ENCODE measurements at places on chromosomes 6 and 20.

DNA sequence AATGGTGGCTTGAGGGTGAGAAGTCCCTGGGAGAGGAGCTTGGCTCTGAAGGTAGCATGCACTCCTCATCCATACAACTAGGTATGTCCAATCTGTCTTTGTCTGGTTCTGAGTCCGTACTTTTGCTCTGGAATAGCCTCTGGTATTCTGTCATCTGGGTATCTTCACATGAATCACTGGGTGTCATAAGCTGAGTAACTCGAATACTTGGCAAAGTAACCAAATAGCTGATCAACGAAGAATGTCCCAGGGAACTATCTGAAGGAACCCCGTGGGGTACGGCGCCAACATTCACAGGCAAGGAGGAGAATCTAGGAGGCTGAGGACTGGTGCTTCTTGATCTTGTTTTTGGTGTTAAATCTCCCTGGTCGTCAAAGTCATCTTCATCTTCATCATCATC, 184.8 kb downstream of the HIVEP2 start:
- DNase-seq, result no peak

- DNase-seq, result no peak
These were observed 68.1 kb upstream of the TOX2 start for GRCh38 chr20:43846516-43846905.

GRCh38 chr6:71299541-71300470, 11.2 kb downstream of the OGFRL1 start:
- DNase-seq, result no peak

DNA sequence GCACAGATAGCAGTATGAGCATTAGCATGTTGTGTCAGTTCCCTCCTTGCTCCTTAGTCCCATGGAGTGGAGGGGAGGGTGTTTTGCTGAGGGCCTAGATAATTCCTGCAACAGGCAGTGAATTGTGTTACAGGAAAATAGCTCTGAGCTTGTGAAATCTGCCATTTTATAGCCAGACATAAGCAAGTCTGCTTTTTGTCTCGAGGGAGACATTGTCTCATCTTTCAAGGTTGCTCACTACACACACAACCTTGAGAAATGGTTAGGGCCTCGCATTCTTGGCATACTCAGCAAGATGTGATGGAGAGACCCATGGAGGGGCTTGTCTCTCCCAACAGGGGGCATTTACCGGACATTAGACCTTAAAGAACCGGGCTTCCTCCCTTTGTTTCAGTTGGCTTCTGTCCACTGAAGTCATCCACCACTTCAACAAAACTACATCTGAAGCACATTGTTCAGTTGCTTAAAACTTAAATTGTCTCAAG, 108.0 kb upstream of the FOXO3 start:
- DNase-seq, result peak; percentile 24

DNA sequence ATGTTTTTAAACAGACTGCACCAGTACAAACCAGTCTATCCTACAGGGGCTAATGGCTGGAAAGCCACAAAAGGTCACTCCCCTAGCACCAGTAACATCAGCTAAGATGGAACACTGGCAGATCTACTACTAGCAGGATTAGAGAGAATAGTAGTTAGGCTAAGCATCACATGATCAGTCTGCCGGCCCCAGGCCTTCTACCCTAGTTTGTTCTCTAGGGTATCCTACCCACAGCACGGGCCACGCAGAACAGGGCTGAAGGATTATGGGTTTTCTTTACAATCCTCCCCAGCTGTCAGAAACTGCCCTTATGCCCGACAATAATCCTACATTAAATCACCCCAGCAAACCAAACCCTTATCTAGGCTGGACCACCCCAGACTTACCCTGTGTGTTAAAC, 156.0 kb downstream of the LY86 start:
- no peak for DNase-seq

GRCh38 chr20:50368813-50369224, 141.4 kb upstream of the PTPN1 start:
- DNase-seq, result no peak

- DNase-seq, result no peak
These were observed 118.1 kb downstream of the VEGFA start for GRCh38 chr6:43887906-43888683.

GRCh38 chr6:104799134-104799657, 60.5 kb downstream of the HACE1 start:
- no peak for DNase-seq

DNA sequence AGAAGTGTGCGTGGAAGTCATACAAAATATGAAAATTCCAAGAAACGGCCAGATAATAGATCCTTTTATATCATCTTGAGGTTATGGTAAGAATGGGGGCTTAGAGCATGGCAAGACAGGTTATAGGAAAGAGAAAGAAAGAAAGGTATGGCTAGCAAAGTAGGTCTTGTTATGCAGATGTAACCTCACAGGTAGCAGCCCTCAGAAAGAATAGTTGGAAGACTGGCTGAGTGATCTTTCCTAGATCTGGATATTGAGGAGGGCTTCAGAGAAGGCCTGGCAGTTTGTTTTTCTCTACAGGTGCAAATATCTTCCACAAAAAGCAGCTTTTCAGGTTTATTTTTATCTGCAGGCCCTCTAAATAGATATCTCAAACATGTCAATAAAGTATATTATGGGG, 679.5 kb downstream of the KHDRBS2 start:
- no peak for DNase-seq

- no peak for DNase-seq
These were observed 138.7 kb upstream of the BACH2 start for GRCh38 chr6:90435207-90435899.

DNA sequence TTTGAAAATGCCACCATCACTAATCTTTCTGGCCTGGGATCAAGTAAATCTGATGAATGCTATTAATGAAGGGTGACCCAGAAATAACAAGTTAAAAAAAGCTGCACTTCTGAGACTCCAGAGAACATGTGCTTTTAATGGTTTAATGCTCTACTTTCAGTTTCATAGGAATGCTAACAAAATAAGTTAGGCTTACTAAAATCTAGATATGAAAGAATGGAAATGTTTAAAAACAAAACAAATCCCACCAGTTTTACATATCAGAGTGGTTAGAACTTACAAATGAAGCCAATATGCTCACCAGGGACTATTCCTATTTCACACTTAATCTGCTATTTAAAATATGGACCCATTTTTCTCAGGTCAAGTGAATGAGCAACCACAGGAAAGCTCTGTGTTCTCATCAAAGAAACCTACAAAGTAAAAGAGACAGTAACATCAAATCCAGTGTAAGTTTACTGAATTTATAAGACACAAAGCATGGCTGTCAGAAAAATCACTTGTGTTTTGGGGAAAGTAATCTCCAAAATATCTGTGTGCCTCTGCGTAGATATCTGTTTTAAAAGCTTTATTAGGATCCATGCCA, 40.3 kb downstream of the FYN start:
- no peak for DNase-seq

DNA sequence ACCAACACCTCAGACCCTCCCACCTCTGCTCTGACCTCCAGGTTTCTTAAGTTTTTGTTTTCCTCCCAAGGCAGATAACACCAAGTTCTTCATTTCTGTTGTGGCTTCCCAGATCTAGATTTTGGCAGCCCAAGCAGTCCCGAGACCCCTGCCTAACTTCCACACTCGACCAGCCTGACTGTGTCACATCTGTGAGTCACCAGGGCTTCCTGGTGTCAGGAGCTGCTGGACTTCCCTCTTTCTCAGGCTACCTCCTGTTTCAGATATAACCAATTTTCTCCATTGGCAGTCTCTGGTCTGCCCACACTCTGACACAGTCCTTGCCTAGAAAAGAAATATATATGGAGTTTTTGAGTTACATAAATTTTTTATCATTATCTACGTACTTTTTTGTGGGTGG, 46.1 kb upstream of the CCN6 start:
- no peak for DNase-seq

DNA sequence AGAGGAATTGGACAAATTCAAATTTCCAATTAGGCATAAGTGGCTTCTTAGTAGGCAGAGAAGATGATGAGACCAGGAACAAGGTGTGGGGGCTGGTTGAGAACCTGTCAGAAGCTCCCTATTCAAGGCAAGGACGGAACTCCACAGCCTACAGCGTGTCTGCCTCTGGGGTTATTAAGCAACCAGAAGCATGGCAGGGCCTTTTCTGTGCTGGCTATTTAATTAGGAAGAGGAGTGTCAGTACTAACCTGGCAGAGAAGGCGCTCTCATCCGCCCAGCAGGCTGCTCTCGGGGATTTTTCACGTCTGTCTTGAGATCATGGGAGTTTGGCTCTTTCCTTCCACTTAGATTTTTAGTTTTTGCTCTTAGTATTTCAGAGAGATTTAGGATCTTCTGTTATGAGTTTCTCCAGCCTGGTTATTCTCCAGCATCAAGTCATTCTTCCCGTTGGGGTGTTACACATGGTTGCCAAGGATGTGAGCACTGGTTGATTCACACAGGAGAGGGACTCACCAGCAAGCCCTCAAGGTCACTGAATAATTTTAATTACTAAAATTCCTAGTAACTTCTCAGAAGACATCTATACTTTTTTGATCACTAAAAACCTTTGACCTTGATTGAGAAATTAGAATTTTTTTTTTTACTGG, 23.9 kb downstream of the ADTRP start:
- DNase-seq, result no peak

GRCh38 chr6:52503851-52504781, 72.7 kb downstream of the TRAM2 start:
- DNase-seq, result no peak

GRCh38 chr6:47141171-47141570, 99.0 kb upstream of the ADGRF1 start:
- DNase-seq, result no peak

- no peak for DNase-seq
These were observed 331.5 kb downstream of the SAMD5 start for GRCh38 chr6:147839708-147840610.

DNA sequence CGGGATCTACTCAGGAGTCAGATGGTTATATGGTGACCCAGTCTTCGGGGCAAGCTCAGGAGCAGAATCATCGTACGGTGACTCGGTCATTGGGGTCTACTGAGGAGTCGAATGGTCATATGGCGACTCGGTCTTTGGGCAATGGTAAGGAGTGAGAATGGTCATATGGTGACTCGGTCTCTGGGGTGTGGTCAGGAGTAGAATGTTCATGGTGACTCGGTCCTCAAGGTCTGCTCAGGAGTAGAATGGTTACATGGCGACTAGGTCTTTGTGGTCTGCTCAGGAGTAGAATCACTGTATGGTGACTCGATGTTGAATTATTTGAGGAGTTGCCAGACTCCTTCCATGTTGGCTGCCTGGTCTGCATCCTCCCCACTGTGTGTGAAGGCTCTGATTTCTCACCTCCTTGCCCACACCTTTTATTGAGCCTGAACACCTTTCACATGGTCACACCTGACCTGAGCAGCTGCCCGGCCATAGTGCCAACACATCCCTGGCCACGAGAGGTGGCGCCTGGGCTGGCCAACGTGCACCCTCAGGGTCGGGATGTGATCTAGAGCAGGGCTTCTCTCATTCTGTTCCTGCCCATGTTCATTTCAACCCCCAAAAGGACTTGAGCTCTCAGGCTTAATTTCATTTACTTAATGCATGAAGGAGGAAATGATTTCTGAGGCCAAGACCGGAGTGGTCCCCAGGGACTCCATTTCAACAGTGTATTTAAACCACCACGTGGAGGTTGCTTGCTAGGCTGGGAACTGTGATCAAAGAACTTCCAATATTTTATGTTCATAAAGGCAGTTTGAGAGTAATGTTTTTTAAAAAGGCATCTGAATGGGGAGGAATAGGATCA, 119.5 kb downstream of the PHACTR3 start:
- no peak for DNase-seq

DNA sequence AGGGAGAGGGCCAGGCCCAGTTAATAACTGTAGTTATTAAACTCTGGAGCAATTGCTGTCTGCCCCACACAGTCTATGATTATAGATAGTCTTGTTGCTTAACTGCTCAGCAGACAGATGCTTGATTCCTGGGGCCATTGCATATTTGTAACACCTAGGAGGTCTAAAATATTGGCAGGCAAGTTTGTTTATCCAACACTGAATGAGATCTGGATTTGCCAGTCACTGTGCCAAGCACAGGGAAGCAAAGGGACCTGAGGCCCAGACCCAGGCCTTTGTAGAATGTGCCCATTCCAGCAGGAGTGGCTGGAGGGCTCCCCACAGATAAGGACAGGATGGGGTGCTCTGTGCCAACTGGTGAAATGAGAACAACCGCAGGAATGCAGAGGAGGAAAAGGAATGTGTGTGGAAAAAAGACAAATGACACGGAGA, 17.6 kb upstream of the ENTPD6 start:
- DNase-seq, result no peak

DNA sequence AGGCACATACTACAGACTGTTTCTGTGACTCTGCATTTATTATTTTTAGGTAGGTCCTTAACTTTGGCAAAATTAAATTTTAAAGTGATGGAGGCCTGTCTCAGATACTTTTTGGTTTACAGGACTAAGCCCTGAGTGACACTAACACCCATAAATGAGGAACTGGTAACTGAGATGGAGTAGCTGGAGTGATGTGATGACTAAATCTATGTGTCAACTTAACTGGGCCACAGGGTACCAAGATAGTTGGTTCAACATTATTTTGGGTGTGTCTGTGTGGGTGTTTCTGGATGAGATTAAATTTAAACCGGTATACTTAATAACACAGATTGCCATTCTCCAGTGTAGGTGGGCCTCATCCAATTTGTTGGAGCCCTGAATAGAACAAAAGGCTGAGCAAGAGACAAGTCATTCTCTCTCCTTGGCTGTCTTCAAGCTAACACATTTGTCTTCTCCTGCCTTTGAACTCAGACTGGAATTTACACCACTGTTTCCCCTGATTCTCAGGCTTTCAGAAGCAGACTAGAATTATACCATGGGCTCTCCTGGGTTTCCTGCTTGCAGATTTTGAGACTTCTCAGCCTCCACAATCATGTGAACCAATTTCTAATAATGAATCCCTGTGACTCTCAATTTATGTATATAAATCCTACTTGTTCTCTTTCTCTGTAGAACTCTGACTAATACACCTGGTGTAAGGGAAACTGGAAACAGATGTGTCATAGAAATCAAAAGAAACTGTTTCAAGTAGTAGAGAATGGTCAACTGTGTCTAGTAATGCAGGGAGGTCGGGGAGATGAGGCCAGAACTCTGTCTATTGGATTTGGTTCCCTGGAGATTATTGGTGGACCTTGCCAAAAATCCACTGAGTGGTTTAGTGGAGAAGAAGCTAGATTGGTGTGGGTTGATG, 579.2 kb downstream of the EPM2A start:
- no peak for DNase-seq

GRCh38 chr6:4805553-4806336, 29.5 kb downstream of the CDYL start:
- peak; percentile 28 for DNase-seq

GRCh38 chr20:61052776-61053442, 199.2 kb upstream of the CDH4 start:
- DNase-seq, result no peak

DNA sequence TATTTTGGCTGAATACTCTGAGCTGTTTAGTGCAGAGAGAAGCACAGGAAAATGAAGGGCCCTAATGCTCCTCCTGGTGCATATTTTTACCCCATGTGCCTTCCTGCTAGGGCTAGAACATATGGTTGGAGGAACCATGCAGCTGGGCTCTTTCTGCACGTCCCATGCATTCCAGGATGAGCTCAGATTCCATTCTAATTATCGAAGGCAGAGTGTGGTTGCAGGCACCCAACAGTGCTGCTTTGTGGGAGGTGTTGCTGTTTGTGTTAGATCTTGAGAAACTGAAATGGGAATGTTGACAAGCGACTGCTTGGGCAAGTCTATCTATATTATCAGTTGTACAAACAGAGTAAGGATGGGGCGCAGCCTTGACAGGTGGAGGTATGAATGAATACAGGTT, 419.5 kb downstream of the DHX35 start:
- DNase-seq, result no peak

Data from endothelial cell (in vitro differentiated cells).